ENCODE measurements at places on chromosomes 7 and 10. TPM values are rescaled to one million over a fixed set of nuclear protein-coding genes. Genes with fewer than 3 reads are reported as not detected.

The GNAI1 gene
- total RNA-seq: 50.8 TPM

The KLF14 gene
- total RNA-seq: 0.14 TPM

The CPA4 gene
- 5.1 TPM for total RNA-seq

The PRKCQ gene
- total RNA-seq: 6.1 TPM

The HPSE2 gene
- 0.10 TPM for total RNA-seq

DNA sequence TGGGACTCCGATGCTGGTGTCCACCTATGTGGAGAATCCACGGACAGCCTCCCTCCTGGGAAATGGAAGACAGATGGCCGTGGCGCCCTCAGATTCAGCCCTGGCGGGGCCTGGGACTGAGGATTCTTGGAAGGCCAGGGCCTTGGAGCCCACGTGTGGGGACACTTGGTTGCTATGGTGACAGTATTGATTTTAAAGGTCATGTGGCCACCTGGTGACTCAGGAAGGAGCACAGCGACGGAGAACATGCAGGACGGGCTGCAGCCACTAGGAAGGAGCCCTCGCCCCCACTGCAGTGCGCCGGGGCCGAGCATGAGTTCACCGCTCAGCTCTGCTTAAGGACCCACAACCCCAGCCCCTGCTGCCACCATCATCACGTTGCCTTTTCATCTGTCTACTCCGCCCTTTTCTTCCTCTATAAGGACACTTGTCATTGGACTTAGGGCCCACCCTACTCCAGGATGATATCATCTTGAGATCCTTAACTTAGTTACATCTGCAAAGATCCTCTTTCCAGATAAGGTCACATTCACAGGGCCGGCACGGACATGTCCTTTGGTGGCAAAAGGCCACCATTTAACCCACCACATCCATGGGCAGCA lies 3.7 kb upstream of the STK32C start:
- H3K27ac ChIP-seq: peak overlapping the region; percentile 61
- peaks cover 12% of the 10 kb centered on the region for H3K4me1 ChIP-seq
- DNase-seq: peak; percentile 48
- H3K4me3 ChIP-seq: no peak overlapping the region
- H3K27me3 ChIP-seq: peaks cover 34% of the 10 kb centered on the region

- peaks cover 7% of the 10 kb centered on the region for H3K4me1 ChIP-seq
- H3K36me3 ChIP-seq: peaks cover 8% of the 10 kb centered on the region
- no peak overlapping the region for H3K27ac ChIP-seq
- no peak for DNase-seq
- no peak overlapping the region for H3K4me3 ChIP-seq
- H3K27me3 ChIP-seq: no peaks in the 10 kb centered on the region
Measured at GRCh38 chr10:49502358-49502757, 36.6 kb downstream of the ERCC6 start.

DNA sequence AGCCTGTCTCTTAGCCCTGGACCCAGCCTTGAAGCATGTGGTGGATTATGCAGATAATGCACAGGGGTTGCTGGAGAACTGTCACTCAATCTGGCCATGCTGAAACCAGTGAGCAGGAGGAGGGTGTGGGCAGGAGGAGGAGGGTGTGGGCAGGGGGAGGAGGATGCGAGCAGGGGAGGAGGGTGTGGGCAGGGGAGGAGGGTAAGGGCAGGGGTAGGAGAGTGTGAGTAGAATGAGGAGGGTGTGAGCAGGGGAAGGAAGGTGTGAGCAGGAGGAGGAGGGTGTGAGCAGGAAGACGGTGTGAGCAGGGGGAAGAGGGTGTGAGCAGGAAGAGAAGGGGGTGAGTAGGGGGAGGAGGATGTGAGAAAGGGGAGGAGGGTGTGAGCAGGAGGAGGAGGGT lies 18.8 kb downstream of the CAMK2B start:
- no peak overlapping the region for H3K4me3 ChIP-seq
- peaks cover 46% of the 10 kb centered on the region for H3K27me3 ChIP-seq
- H3K36me3 ChIP-seq: peaks cover 4% of the 10 kb centered on the region
- H3K4me1 ChIP-seq: peaks cover 1% of the 10 kb centered on the region

GRCh38 chr10:70729763-70730357 lies 55.3 kb downstream of the TBATA start:
- H3K4me1 ChIP-seq: no peaks in the 10 kb centered on the region
- H3K27ac ChIP-seq: no peak overlapping the region
- H3K36me3 ChIP-seq: no peaks in the 10 kb centered on the region

DNA sequence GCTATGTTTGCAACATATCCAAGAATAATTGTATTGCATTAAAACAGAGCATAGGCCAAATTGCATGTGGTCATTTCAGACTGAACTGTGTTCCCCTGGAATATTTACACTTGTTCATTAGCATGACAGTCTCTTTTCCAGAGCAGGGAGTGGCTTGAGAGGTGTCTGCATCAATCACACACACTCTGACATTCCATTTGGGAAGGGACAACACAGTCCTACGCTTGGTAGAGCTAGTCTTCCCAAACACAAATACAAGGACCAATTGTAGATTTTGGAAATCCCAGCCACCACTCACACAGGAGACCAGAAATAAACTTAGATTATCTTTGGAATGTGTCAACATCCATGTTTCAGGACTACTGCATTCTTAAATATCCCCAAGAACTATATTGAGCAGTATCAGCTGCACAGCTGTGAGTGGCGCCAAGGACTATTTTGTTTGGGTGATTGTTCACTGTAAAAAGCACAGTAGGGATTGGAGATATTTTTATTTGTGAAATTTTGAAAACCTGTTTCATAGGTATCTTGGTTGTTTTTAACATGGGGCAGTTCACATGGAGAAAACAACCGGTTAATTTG lies 93.6 kb upstream of the PRR15 start:
- H3K4me1 ChIP-seq: peaks cover 13% of the 10 kb centered on the region
- no peaks in the 10 kb centered on the region for H3K36me3 ChIP-seq
- no peak for DNase-seq

DNA sequence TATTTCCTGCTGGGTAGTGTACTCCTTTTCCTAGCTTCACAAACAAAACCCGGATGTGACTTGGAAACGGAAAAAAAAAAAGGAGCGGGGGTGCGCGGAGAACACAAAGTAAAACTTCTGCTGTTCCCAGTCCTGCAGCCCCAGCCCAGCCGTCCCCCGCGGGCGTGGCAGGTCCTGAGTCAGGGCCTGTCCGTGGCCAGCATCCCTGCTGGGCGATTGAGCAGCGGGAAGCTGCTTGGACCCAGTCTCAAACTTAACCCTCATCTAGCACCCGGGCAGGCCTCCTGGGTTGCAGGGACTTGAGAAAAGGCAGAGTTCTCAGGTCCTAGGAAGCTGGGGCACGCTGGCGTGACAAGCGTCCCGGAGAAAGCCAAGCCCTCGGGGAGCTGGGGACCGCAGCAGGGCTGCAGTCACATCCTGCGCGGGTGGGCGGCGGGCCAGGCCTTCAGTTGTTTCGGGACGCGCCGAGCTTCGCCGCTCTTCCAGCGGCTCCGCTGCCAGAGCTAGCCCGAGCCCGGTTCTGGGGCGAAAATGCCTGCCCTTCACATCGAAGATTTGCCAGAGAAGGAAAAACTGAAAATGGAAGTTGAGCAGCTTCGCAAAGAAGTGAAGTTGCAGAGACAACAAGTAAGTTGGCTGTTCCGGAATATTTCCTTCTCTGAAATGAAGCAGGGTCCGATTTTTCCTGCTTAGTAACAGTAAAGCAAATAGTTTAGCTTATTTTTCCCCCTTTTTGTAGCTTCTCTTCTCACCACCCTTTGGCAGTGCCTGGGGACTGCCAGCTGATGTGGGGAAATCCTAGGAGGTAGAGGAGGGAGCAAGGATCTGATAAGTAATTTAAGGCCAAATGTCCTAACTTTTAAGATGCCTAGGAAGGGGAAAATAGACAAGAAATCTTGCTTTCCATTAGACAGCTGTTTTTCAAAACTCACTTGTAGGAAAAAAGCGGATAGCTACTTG lies at the start of gene GNG11:
TSS of gene GNG11 (plus strand) at position 129 of the 960 bp plus-strand sequence. CDS start at position 532, 403 bp downstream.
- peak; percentile 18 for DNase-seq
- peaks cover 3% of the 10 kb centered on the region for H3K4me1 ChIP-seq
- peak within 1 kb of the TSS; percentile 65 for H3K4me3 ChIP-seq
- H3K36me3 ChIP-seq: no peaks in the 10 kb centered on the region
- H3K27ac ChIP-seq: no peak within 1 kb of the TSS

DNA sequence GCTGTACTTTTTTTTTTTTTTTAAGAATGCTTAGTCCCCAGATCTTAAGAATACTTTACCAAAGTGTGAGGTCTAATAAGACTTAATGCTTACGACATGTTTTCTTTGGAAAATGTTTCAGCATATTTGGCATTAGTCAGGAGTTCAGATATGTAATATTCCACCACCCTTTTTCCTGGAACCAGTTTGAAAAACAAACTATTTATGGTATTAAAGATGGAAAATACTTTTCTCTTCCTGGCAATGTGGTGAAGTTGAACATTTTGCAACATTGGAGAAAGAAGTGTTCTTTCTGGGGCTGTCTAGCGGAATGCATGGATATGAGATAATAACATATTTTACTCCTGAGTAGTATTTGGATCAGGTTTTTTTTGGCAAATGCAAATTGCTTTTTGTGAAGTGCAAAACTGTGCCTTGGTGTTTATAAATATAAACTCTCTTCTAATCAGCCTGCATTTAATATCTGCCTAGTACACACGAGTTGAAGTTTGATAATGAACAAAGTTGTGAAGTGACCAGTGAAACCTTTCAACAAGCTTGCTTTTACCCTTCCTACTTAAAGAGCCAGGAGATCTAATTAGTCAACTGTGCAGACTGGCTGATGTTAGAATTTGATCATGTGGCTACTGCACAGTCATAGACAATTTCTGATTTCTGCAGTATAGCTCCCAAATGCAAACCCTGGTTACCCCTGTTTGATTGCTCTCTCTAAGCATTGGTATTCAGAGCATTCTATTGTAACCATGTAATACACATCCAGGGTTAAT lies 20.9 kb downstream of the MAP3K8 start:
- DNase-seq: no peak
- no peaks in the 10 kb centered on the region for H3K27me3 ChIP-seq
- peaks cover 13% of the 10 kb centered on the region for H3K36me3 ChIP-seq

DNA sequence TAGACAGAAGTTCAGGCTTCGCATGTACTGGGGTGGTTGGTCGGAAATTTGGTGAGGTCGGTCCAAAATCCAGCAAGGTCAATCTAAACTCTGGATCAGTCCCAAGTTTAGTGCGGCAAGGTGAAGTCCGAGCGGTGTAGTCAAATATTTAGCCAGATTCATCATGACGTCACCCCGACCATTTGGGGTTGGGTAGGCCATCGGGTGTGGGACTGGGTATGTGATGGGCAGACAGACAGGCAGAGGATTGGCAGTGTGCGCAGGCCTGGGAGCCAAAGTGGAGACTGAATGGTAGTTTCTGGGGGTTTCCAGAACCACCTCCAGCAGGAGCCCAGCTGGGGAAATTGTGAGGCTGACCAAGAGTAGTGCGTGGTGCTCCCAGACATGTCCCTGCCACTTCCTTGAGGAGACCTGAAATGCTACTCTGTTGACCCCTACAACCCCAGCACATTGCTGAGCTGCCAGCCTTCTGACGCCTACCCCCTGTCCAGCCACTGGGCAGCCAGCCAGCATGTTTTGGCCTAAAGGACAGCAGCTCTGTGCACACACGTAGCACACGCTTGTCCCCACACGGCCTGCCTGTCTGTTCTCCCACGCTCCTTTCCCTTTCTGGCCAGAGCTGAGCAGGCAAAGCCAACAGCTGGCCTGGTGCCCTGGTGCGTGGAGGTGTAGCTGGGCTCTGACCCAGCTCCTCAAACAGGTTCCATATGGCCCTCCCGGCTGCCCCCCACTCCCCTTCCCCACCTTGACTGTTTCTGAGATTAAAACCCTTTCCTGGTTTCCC lies 55.9 kb downstream of the FAM241B start:
- H3K27me3 ChIP-seq: peaks cover 30% of the 10 kb centered on the region
- no peak for DNase-seq
- H3K4me1 ChIP-seq: peaks cover 7% of the 10 kb centered on the region
- H3K36me3 ChIP-seq: no peaks in the 10 kb centered on the region
- no peak overlapping the region for H3K4me3 ChIP-seq

- no peaks in the 10 kb centered on the region for H3K4me1 ChIP-seq
- H3K36me3 ChIP-seq: no peaks in the 10 kb centered on the region
- no peak overlapping the region for H3K4me3 ChIP-seq
- no peak overlapping the region for H3K27ac ChIP-seq
- no peak for DNase-seq
Measured at GRCh38 chr7:42834676-42835075, 77.2 kb downstream of the C7orf25 start.

GRCh38 chr7:19747740-19748339 lies 25.6 kb downstream of the TMEM196 start:
- no peak overlapping the region for H3K27ac ChIP-seq
- no peaks in the 10 kb centered on the region for H3K27me3 ChIP-seq
- DNase-seq: no peak
- H3K36me3 ChIP-seq: no peaks in the 10 kb centered on the region
- no peak overlapping the region for H3K4me3 ChIP-seq
- no peaks in the 10 kb centered on the region for H3K4me1 ChIP-seq

All from progenitor cell of endocrine pancreas (in vitro differentiated cells).